ENCODE measurements at places on chromosomes 5 and 9.

DNA sequence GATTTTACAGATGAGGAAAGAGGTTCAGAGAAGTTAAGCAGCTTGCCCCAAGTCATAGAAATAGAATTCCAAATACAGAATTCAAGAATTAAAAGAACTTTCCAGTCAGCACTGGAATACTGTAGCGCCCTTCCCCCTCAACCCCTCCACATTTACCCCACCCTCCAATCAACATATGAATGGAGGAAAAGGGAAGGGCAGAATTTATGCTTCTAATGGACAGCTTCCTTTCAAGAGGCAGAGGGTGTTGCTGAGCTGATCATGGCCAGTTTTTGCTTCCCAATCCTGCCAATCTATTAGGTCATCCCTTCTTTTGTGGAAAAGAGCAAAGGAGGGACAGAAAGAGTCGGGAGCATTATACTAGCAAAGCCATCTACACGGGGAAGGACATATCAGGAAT is 39.1 kb upstream of the ANKRD31 start:
- DNase-seq = no peak

GRCh38 chr9:135332979-135333748 is 146.4 kb upstream of the PPP1R26 start:
- no peak for DNase-seq

GRCh38 chr5:139178935-139179334 is 19.2 kb downstream of the SIL1 start:
- no peak for DNase-seq

GRCh38 chr5:125409234-125409860 is 662.9 kb upstream of the ZNF608 start:
- DNase-seq = no peak

DNA sequence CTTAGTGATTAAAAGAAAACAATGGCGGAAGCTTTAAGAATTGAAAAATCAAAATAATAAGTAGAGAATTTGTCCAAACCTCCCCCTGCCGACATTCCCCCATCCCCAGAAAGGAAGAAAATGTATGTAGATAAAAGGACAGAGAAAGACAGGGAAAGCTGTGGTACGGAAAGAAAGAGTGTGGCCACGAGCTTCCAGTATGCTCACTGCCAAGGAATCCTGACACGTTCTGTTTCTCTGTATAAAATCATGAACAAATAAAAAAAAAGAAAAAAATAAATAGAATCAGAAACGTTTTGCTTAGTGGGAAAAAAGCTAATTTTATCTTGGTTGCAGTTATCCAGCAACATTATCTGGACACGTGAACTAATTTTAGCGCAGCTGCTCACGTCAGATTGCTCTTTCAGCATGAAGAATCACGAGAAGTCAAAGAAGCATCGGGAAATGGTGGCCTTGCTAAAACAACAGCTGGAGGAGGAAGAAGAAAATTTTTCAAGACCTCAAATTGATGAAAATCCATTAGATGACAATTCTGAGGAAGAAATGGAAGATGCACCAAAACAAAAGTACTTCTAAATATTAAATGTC is 15.2 kb downstream of the DNAJC21 start:
- no peak for DNase-seq

DNA sequence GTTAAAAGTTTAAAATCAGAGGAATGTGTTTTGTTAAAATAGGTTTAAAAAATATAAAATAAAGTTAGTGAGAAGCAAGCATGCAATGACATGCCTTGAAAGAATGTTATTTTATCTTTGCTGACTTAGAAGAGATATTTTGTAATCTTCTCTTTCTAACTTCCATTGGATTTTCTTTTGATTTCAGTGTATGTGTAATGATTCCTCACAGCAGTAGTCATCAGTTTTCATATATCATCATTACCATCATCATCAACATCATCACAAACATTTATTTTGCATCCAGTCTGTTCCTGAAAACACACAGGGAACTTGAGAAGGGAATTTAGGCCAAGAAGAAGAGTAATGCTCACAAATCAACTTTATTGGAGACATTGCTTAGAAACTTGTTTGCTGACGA is 699.6 kb downstream of the TAF11L14 start:
- no peak for DNase-seq

- no peak for DNase-seq
Observed at GRCh38 chr9:123027517-123027916, 6.0 kb upstream of the GPR21 start.

DNA sequence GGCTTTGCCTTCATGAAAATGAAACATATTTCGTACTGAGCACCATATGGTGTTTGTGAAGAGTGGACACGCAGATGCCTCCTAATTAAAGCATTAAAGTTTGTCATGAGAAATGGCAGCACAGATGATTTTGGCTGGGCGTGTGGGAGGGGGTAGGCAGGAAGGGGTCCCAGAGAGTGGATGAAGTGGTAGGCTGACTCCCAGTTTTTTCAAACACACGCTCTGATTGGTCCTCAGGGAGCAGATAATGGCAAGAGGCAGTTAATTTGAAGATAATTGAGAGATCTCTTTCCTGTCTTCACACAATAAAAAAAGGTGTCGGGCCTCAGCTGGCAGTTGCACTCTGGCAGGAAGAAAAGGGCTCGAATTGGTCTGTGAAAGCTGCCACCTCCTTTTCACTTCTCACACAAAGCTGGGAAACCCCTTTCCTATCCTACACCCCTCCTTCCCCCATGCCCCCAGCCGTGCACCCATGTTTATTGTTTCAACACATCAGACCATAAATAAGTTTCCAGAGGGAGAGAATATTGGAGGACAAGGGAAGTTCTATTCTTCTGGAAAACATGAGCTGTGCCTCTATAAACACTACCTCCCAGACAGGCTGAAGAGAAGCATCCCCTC is 429.6 kb downstream of the ARHGEF28 start:
- no peak for DNase-seq

All from CD4-positive, alpha-beta T cell treated with Interleukin-21 for 1 hour (primary cell).